Progenitor cell of endocrine pancreas (in vitro differentiated cells): ENCODE measurements at places on chromosomes 16 and 17. TPM values are rescaled to one million over a fixed set of nuclear protein-coding genes. Genes with fewer than 3 reads are reported as not detected.

Gene ZNF646
- total RNA-seq, result 28.5 and 32.6 TPM in 2 replicates

Gene DHRS7C
- total RNA-seq, result not detected in 2 replicates

Gene CD300E
- not detected in 2 replicates for total RNA-seq

GRCh38 chr16:81214745-81215166 lies 23.7 kb upstream of the BCO1 start:
- DNase-seq, result no peak

- DNase-seq, result no peak
Observed at GRCh38 chr17:40417258-40417608, 463 bp downstream of the TOP2A start.

DNA sequence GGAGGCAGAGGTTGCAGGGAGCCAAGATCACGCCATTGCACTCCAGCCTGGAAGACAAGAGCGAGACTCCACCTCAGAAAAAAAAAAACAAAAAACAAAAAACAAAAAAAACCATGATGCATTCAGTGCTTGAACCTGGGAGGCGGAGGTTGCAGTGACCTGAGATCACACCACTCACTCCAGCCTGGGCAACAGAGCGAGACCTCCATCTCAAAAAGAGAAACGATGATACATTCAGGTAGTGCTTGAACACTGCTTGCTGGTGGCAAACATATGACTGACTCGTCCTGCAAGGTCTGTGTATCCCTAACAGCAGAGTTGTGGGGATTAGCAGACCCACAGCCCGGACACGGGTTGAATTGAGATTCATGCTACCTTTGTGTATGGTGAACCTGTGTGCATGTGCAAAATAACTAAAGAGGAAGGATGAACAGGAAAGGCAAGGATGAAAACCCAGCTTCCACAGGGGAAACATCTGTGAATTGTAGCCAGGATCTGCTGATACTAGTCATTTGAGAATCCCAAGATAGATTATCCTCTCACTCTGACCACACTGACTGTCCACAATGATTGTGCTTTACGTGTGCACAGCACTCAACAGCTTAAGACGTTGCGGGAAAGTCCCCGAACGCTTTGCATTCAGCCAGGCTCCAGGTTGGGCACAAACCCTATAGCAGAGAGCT lies 52.4 kb upstream of the MRPS23 start:
- DNase-seq, result no peak

GRCh38 chr17:49707246-49707607 lies 537 bp downstream of the SLC35B1 start:
- no peak for DNase-seq

DNA sequence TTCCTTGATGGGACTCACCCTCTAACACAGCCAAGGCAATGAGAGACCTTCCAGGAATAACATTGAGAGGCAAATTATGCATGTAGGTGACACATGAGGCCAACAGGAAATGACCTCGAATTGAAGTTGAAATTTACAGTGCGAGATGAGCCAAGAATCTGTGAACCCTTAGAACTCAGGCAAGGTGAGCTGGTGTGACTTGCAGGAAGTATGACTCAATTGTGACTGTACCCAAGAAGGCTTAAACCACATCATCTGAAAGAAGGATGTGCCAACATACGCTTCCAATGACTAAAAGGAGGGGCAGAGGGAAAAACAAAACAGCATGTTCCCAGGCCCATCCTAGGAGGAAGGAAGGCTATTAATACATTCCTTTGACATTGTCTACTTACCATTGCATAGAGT lies 44.8 kb downstream of the PITPNC1 start:
- no peak for DNase-seq

- peak; percentile 32 for DNase-seq
Observed at GRCh38 chr16:71537643-71538042, 11.4 kb downstream of the CHST4 start.

DNA sequence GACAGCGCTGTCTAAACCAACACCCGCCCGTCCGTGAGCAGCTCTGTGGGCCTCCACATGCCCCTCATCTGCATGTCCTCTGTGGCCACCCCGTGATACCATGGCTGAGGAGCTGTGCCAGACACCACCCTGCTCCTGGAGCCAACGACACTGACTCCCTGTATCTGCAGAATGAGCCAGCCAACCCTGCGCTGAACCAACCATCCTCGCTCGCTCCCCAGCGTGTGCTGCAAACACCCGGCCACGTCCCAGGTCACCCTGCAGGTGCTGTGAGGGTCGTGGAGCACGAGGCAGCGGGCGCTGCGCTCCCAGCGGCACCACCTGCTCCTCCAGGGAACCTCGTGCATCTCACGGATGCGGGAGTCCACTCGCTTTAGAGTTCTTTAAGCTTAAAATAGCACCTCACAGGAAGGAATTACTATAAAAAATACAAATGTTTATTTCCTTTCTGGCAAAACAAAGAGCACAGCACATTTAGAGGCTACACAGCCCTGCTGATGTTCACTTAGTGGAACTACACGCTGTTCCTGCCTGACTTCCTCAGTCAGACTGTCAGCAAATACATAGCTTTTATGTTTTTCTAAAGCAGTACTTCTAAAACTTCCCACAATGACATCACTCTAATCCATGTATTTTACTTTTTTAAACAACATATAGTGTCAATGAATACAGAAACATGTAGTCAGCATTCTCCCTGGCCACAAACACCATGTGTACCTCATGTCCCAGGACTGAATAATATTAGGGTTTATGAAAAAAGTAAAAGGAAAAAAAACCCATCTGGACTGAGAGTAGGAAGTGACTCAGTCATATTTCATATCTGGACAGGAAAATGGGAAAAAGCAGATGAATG lies 43.5 kb downstream of the MAP1LC3B start:
- no peak for DNase-seq

DNA sequence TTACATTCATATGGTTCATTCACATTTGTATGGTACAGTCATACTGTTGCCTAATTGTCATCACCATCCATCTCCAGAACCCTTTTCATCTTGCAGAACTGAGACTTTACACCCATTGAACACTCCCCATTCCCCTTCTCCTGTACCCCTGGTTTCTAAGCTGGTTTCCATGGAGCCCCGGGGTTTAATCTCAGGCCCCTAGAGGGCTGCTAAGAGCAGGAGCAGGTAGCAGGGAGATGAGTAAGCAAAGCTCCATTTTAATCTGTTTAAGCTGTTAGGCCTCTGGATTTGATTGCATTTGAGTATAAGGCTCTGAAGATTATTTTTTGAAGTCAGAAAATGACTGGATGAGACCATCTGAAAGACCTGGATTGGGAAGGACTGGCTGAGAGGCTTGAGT lies 68.5 kb upstream of the RPL38 start:
- no peak for DNase-seq

DNA sequence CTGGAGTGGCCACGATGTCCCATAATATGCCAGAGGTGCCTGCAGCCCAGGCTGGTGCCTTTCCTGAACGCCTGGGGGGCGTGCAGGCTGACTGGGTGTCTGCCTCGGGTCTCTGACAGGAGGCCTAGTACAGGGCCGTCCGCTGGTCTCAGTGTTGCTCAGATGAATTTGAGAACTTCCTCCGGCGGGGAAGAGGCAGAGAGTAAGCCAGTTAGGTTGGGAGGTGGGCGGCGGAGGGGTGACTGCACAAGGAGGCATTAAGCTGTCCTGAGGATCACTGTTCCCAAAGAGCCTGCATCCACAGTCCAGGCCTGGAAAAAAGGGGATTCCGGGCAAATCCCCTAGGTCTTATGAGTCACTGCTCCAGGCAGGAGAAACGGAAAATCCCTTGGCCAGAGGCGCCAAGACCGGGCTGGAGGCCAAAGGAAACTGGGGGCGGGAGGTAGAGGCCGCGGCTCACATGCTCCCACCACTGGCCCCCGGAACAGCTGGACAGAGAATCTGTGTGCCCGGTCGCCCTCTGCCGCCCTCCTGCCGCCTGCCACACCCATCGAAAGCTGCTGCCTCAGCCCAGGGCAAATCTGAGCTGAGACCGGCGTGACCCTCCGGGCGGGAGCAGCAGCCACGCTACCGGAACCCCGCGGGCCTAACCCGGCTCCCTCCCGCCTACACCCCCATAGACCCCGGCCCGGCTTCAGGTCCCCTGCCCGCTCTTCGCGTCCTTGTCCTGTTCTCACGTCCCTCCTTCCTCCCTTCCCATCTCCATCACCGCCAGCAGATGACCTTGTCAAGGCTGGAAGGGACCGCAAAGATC lies 1.2 kb downstream of the TRIM47 start:
- DNase-seq, result no peak

DNA sequence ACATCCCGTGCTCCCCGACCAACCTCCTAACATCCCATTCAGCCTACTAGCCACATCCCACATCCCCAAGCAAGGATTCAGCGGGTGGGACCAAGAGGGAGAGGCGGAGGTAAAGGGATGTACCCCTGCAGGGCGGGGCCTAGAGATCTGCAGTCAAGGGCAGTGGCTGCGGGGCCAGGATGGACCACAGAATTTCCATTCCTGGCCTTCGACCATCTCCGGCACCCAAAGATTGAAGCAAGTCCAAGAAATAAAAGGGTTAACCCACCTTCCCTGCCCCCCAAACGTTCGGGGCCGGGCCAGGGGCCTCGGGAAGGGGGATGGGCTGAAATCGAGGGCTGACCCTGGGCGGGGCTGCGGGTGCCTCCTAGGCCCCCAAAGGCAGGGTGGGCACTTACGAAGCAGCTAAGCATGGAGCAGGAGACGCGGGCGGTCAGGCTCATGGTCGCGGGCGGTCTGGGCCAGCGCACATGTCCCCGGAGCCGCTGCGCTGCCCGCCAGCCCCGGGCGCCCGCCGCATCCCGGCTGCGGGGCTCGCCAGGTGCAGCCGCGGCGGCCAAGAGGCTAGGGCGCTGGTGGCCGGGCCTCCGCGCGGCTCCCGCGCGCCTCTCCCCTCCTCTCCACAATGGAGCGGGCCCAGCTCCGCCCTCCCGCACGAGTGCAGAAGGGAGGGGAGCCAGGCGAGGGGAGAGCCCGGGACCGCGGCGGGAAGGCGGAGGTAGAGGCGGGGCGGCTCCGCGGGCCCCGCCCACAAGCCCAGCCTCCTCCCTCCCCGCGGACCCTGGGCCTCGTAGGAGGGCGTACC lies at the start of gene MTMR4:
Gene MTMR4 (minus strand): TSS at position 674 of the 805 bp plus-strand sequence. CDS start 231 bp downstream, at position 443.
- DNase-seq, result peak; percentile 77
